Iris pigment epithelial cell (primary cell): ENCODE measurements at places on chromosomes 1 and 21.
A peak's percentile ranks its signal among the peaks of the same experiment; 100 is the strongest.

- peak; percentile 38 for DNase-seq
Measured at GRCh38 chr1:55571767-55572166, 356.6 kb upstream of the USP24 start.

GRCh38 chr1:31891280-31891679, 46.9 kb downstream of the PTP4A2 start:
- no peak for DNase-seq

DNA sequence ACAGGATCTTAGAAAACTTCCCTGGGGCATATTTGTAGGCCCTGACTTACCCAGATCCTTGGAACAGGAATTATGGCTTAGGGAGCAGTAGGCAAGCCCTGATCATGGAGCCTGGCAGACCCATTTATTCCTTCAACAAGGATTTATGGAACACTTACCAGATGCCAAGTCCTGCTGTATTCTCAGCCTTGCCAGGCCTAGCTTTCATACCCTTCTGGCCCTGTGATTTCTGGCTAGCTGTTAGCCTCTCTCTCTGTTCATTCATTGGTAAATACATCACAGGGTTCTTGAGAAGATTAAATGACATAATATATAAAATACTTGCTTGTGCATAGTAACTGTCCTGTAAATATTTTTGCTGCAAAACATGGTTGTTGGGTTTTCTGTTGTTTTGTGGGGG, 32.4 kb upstream of the SRP9 start:
- DNase-seq, result no peak

- DNase-seq, result no peak
Measured at GRCh38 chr21:38444691-38445090, 53.6 kb downstream of the ERG start.

DNA sequence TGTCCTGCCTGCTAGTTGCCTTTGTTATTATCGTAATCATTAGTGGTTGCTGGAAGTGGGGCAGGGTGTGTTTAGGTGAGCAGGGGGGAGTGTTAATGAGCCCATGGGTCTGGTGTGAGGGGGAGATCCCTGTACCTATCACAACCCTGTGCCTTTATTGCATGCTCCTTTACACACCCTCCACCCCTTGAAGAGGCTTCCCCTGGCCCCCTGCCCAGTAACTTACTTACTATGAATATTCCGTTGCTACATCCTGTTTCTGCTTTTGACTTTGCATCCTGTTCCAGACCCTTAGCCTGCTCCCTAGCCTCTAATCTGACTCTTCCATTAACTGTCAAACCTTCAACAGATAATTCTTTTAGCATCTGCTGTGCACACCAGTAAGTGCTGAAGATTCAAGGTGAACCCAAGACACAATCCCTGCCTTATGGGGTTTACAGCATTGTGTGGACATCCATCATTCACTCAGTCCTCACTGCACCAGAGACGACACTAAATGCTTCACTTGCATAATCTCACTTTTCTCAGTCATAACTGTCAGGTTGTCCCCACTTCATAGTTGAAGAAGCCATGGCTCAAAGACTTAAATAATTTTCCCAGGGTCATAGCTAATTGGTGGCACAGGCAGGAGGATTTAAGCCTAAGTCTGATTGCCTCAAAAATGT, 47.9 kb downstream of the CDC7 start:
- DNase-seq, result no peak

DNA sequence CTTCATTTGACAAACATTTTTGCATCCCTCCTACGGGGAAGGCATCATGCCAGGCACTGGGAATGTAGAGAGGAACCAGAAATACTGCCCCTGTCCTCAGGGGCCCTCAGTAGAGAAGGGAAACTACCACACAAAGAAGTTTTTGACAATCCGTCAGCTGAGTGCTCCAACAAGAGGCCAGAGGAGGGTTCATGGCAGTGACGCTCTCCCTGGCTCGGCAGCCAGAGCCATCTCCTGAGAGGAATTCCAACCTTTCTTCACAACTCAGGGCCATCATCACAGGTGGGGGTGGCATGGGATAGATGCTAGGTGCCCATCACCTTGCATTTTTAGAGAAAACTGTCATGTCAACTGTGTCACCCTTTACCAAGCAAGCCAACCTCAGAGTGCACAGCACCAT, 154.1 kb downstream of the HIVEP3 start:
- DNase-seq, result no peak

- no peak for DNase-seq
Measured at GRCh38 chr1:19424651-19425570, 60.4 kb downstream of the CAPZB start.

GRCh38 chr1:211741116-211741515, 65.7 kb upstream of the NEK2 start:
- DNase-seq, result no peak

DNA sequence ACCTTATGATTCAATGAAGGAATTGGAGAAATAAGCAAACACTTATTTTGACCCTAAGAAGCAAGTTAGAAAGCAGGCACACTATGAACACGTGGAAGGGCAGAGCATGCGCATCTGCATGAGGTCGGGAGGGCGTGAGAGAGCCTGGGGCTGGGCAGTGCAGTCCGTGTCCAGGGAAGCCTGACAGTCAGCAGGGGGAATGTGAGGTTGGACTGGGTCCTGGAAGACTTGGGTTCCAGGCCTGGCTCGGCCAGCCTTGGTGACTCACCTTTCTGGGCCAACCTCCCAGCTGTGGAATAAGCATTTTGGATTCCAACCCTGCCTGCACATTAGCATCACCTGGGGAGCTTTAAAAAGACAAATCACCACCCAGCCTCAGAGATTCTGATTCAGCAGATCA, 26.6 kb upstream of the LMX1A start:
- DNase-seq, result peak; percentile 18

DNA sequence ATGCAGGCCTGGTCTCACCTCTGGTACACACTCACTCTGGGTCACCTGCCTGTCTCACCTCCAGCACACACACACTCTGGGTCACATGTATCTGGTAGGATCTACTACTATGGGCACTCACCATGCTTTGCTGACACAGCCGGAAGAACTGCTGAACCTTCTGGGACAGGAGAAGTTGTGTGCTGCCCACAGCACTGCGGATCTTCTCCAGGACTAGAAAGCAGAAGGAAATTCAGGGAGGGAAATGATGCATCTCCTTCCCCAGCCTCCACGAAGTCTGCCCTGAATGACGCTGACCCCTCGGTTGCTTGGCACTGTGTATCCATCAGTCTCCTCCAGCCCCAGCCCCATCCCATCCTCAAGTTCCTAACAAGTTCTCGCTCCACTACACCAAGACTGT, 7.9 kb upstream of the SMIM12 start:
- DNase-seq, result no peak

DNA sequence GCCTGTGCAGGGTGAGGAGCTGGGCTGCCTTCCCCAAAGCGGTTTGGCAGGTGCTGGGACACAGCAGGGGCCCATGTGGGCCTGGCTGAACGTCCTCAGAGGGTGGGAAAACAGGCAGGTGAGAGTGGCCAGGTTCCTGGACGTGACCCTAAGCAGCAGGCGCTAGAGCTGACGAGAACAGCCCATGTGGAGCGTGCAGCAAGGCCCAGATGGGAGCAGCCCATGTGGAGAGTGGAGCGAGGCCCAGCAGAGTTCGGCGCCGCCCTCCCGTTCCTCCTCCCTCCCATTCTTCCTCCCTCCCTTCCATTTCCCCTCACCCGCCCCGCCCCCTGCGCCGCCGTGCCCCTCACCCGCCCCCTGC, 314.4 kb upstream of the VAMP3 start:
- DNase-seq, result no peak

GRCh38 chr21:19490481-19490880, 1086.9 kb upstream of the TMPRSS15 start:
- no peak for DNase-seq

DNA sequence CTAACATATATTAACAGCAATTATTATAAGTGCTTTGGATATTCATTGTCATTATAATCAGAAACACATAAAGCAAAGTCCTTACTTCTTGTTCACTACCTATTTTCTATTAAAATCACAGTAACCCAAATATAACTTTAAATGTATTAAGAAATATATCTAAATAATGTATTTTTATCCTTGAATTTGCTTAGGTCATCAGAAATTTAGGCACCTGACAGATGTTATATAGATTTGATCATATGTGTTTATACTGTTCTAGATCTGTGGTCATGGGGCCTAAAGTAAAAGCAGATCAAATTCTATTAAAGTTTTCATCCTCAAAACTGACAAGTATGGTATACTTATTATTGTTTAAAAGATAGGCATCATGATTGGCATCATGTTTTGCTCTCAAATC, 9.2 kb upstream of the OR1C1 start:
- no peak for DNase-seq
